ENCODE measurements at places on chromosomes 5 and 9. TPM values are rescaled to one million over a fixed set of nuclear protein-coding genes. Genes with fewer than 3 reads are reported as not detected.

DNA sequence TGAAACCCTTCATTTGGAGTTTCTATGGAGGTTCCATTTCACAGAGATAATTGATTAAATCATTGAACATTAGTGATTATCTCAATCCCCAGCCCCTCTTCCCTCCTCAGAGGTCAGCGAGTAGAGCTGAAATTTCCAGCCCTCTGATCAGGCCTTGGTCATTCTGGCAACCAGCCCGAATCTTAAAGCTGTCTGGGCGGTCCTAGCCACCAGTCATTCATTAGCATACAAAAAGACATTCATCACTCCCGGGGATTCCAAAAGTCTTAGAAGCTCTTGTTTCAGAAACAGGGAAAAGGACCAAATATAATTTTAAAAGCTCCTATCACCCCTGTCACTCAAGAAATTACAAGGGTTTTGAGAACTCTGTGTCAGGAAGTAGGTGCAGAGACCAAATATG, 41.3 kb downstream of the ZNF474 start:
- no peak for DNase-seq

DNA sequence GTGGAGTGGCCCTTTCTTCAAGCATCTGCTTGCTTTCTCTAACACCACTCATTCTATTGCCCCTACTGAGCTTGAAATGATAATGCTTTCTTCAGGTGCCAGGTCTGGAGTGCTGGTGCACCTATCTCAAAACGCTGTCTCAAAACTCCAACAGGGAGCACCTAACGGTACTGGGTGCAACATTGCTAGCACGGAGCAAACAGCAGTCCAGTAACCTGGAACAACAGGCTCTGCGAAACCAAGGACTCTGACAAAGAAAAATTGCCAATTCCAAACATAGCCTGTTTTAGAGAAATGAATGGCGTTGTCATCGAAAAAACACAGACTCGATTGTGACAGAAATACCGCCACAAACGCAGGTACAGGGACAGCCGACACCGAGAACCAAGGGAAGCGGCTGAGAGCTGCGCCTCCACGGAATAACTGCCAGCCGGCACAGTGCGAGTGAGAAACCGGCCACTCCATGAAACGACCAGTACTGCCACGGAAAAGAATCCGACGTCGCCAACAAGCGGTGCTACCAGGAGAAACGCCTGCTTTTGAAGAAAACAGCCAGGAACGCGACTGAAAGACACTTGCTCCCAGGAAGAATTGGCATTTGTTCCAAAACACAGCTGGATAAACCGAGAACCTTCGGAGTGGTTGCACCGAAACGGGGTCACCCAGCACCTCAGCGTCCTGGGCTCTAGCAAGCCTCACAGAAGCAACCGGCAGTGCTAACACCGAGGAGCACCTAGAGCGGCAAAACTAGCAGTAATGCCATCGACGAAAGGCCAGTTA, 3.1 kb downstream of the ANXA2R start:
- DNase-seq, result peak; percentile 49

GRCh38 chr5:44160369-44160768, 228.9 kb downstream of the FGF10 start:
- DNase-seq, result no peak

DNA sequence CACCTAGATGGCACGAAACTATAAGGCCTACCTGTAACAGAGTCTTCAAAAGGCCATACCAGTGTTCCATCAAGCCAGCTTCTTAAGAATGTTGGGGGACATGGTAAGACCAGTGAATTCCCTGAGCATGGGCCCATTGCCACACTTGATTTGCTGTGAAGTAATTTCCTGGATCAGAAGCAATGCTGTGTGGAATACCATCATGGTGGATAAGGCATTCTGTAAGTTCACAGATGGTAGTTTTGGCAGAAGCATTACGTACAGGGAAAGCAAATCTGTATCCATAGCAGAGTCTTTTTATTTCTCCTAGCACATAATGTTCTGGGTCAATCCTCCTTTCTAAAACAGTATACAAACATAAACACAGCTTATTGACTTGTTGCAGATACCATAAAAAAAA, 89.1 kb upstream of the MAST4 start:
- no peak for DNase-seq

GRCh38 chr9:104743376-104743985, 4.0 kb upstream of the NIPSNAP3A start:
- DNase-seq, result peak; percentile 65

- DNase-seq, result no peak
These were observed 23.2 kb downstream of the DNM1 start for GRCh38 chr9:128226412-128226801.

- no peak for DNase-seq
These were observed 5.8 kb downstream of the BSPRY start for GRCh38 chr9:113355040-113355596.

- no peak for DNase-seq
These were observed 45.4 kb downstream of the ZNF608 start for GRCh38 chr5:124701016-124701415.

DNA sequence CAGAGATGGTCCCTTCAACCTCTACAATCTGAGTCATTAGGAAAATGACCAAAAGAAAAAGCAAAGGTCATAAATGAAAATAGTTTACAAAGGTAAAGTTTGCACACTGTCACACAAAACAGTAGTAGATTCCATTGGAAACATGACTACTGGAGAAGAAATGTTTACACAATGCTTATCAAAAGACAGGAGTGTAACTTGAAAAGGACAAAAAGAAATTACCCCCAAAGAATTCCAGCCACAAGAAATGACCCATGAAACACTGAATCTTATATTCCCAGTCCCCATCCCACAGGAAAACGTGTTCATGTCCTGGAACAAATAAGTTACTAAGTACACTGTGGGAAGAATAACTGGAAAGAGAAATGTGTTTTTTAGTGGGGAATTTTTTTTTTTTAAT, 385.1 kb downstream of the SEMA5A start:
- DNase-seq, result no peak

GRCh38 chr9:81789721-81790120, 100.4 kb upstream of the TLE1 start:
- no peak for DNase-seq

- no peak for DNase-seq
These were observed 61.0 kb upstream of the PCA3 start for GRCh38 chr9:76703270-76703669.

GRCh38 chr5:115084246-115084793, 85.4 kb downstream of the TRIM36 start:
- no peak for DNase-seq

GRCh38 chr5:179233909-179234562, 111.2 kb downstream of the ADAMTS2 start:
- no peak for DNase-seq

GRCh38 chr5:149172709-149173505, 31.6 kb downstream of the ABLIM3 start:
- DNase-seq, result no peak

DNA sequence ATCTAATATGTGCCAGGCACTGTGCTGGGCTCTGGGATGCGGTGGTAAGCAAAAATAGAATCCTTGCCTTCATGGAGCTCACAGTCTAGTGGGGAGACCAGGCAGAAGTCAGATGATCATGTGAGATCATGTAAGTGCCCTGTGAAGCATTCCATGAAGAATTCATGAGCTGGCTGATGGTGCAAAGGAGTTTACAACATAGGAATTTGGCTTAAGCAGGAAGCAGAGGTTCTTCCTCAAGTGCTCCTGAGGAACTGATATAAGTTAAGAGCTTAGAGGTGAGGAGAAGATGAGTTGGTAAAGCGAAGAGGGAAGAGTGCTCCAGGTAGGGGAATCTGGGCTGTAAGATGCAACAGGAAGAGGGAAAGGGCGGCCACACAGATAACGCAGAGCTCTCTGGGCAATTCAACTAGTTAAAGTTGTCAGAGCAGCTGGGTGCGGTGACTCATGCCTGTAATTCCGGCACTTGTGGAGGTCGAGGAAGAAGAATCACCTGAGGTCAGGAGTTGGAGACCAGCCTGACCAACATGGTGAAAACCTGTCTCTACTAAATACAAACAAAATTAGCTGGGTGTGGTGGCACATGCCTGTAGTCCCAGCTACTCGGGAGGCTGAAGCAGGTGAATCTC, 78.5 kb upstream of the SPATA31D4 start:
- no peak for DNase-seq

DNA sequence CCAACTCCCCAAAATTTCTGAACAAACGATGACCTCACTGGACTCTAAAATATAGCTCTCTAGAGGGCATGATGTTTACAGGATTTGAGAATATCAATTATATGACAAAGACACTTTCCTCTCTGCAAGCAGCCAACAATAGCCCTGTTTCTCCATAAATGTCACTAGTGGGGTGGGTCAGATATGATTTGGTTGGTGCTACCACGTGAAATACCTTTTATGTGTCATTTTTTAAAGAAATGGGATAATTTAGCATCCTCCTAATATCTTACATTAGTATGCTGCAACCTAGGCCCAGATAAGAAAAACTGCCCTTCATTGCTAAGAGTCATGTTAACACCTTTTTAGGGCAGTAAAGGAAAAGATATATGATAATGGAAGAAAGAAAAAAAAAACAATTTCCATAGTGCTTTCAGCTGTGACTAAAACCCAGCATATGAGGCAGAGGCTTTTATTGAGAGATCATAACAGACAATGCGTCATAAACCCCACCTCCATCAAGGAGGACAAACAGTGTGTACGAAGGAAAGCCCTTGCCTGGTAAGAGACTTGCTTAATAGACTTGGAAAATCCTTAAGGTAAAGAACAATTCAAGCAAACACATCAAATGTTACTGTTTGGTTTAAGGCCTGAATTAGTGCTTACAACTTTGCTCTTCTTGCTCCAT, 372.4 kb upstream of the PAPPA start:
- DNase-seq, result no peak

- no peak for DNase-seq
These were observed 149.8 kb downstream of the MACIR start for GRCh38 chr5:103408408-103408807.

DNA sequence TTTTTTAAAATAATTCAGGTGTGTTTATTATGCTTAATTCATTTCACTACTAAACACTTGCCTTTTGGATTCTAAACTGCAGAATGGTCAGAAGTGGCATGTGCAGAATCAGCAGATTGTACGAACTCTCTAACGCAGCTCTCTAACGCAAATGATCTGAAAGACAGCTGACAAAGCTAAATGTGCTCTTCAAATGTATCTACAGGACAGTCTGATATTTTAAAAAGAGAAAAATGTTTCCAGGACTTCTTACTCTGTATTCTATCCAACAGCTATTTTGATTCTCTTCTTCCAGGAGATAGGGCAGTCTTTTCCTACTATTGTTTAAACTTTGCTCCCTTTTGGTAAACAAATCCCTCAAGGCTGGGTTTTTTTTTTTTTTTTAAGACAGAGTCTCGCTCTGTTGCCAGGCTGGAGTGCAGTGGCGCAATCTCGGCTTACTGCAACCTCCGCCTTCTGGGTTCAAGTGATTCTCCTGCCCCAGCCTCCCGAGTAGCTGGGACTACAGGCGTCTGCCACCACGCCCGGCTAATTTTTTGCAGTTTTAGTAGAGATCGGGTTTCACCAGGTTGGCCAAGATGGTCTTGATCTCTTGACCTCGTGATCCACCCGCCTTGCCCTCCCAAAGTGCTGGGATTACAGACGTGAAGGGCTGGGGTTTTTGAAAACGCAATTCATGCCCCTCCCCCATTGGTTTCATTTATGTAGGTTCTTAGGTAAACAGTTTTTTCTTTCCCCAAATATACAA, 1.2 kb downstream of the NMRK1 start:
- DNase-seq, result no peak

GRCh38 chr5:17127743-17128231, 89.6 kb upstream of the BASP1 start:
- DNase-seq, result peak; percentile 43

GRCh38 chr9:107688728-107689127, 199.2 kb upstream of the KLF4 start:
- DNase-seq, result no peak

DNA sequence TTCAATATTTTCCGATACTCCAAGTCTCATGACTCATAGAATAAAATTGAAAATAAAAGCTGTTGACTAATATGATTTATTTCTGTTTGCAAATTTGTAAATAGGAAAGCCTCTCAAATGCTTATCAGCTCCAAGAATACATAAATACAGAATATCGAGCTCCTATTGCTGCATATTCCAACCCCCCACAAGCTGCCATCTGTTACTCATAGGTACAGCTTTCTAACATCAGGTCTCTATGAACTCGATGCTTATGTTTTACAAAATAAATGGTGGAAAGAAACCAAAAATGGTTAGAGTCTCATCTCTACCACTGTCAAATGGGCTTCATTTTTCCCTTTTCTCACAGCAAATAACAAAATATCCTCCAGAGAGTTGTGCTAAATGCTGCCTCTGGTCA, 631.6 kb upstream of the CDH18 start:
- no peak for DNase-seq

DNA sequence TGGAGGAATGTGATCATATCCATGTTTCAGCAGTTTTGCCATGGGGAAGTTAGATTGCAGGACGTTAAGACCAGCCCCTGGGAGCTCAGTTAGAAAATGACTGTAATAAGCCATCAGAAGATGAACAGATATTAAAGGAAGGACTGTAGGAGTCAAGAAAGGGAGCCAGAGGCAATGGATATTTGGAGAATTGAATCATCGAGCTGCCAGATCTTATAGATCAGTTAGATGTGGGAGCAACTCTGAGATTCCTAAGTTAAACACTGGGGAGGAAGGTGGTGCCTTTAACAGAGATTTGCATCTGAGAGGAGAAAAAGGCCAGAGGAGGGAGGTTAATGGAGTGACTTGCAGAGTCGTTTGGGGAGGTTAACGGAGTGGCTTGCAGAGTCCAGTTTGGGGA, 96.4 kb downstream of the ADCY2 start:
- DNase-seq, result no peak

DNA sequence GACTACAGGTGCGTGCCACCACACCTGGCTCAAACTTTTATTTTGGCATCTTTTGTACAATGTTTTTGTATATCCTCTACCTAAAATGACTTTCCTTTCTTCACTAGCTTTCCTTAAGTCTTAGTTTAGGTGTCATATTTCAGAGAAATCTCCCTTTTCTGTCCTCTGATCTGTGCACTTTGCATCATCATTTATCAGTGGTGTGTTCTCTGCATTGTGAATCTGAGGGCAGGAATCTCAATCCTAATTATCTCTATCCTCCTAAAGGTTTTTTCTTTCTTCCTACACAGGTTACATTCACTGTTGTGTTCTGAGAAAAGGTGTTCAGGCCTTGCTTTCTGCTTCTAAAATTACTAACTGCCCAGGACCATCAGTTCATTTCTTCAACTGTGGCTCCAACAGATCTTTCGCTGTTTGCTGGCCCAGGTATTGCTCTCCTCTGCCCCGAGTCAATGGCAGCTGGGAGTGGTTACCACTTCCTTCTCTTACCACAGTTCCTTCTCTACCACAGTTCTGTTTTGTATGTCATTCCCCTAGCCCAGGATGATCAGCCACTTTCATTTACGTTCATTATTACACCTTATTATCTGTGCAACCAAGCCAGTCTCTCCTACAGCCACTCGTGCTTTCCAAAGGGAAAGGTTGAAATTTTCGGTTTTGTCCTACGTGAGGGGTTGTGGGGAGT, 14.0 kb downstream of the TGFBR1 start:
- DNase-seq, result no peak

The ORM2 gene
- 0.19 TPM for total RNA-seq

The ARHGAP26 gene
- total RNA-seq, result 1.7 TPM

The PIP5K1B gene
- total RNA-seq, result not detected

The TENT4A gene
- total RNA-seq, result 6.2 TPM

The ALDH1B1 gene
- 29.5 TPM for total RNA-seq

The PAEP gene
- not detected for total RNA-seq

The ENTPD2 gene
- not detected for total RNA-seq

The GCNT4 gene
- total RNA-seq, result 0.06 TPM

The TTC23L gene
- total RNA-seq, result 0.06 TPM

The ADAMTSL1 gene
- 11.7 TPM for total RNA-seq

Measured in H4 (cell line).